SK-N-MC (cell line): ENCODE measurements at places on chromosomes 16 and 17.

DNA sequence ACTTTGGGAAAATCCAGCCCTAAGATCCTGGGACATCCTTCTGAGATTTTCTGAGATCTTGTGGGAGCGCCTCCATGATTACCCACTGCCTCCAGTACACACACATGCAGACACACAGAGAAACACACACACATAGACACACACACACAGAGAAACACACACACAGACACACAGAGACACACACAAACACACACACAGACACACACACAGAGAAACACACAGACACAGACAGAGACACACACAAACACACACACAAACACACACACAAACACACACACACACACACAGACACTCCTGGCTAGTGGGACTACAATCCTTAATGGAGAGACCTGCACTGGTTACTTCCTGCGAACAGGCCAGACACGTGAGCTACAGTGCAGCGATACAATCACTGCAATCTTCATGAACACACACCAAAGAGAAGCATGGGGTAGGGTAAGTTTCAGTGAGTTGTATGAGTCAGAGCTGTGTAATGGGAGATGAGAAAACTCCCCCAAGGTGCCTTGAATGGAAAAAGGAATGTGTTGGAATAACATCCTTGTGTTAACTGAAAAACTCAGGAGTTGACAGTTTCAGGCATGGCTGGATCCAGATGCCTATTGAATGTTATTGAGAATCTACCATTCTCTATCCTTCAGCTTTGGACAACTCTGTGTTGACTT is 79.5 kb downstream of the SLC6A2 start:
- no peak for DNase-seq

DNA sequence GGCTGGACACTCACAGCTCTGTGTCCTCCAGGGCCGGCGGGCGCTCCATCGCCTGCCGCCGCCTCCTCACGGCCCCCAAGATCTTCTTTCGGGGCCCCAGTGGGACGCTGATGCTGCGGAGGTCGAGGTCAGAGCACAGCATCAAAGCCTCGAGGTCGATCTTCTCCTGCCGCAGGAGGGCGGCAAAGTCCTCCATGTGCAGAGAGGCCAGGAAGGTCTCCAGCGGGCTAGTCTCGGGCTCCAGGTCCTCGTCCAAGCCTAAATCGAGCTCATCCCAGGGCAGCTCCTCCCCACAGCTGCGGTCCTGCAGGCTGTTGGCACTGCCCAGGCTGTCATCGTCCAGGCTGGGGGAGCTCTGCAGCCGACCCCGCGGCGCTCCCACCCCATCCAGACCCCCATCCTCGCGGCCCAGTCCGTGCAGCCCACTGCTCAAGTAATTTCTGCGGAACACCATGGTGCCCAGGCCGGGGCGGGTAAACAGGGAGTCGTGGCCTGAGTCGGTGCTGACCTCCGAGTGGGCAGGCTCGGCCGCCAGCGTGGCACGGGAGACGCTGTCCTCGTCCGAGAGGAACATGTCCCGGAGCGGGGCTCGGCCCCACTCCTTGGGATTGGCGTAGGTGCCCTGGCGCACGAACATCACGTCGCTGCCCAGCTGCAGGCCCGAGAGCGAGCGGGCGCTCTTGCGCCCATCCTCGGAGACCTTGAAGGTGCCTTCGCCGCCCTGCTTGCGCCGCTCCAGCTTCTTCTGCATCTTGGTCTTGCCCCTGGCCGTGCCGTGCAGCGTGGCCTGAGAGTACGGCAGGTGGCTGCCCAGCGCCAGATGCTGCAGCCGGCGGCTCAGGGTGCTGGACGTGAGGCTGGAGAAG is 3.4 kb downstream of the USH1G start:
- DNase-seq: no peak

- DNase-seq: no peak
Observed at GRCh38 chr17:59844884-59845594, 47.7 kb downstream of the TUBD1 start.

DNA sequence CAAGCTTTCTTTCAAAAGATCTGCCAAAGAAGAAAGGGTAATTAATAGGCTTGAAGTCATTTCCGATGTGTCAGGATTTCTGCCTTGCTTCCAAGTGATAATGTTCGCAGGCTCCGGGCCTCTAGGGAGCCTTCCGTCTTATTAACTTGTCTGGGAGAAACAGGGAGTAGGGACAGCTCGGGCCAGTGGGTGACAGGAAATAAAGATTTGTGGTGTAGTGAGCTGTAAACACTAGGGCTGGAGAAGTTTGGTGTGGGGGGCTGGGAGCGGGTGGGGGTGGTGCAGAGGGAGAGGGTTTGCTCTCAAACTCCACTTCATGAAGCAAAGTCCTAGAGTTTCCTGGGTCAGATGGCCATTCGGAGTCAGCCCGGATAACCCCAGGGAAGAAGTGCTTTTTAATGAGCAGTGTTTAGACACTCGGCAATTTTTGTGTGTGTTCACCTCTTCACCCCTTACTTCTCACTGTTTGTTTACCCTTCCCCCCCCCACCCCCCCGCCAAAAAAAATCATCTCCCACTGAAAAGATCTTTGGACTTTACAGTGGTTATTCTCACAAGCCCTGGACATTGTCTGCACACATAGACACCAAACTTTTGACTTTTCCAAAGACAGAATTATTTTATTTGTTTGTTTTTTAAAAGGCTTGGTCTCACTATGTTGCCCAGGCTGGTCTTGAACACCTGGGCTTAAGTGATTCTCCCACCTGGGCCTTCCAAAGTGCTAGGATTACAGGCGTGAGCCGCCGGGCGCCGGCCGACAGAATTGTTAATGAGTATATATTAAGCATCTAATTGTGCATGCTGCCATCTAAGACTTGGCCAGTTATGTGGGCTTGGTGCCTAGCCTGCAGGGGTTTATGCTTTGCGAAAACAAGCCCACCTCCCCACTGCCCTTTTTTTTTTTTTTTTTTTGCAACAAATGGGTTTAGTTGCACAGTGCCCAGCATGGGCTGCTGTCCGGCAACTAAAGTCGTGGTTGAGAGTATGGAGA is 196.4 kb downstream of the CCDC182 start:
- DNase-seq: no peak

- no peak for DNase-seq
Observed at GRCh38 chr17:19538095-19539039, 4.7 kb downstream of the SLC47A1 start.

- DNase-seq: no peak
Observed at GRCh38 chr17:27982688-27983087, 59.8 kb upstream of the NLK start.

DNA sequence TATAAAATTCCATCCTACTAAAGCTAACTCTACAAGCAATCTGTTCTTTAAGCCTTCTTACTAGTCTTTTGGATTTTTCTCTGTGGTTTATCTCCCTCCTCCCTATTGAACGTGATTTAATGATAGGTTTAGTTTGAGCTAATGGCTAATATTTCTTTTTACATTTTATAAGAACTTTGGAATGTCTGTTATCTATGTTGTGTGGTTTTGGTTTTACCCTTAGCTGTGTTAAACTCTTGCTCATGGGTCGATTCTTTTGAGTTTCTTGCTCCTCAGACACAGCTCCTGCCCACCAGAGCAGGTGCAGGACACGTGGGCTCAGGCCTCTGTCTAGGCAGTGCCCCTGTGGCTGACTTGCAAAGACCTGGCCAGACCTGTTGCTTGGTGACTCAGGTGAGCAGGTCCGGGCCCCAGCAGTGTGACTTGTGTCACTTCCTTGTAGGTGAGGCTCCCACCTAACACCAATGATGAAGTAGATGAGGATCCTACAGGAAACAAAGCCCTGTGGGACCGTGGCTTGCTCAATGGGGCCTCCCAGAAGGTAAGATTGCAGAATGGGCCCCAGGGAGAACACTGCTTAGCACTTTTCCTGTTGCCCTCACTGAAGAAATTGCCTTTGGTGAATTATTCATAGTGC is 45.1 kb downstream of the SF3B3 start:
- no peak for DNase-seq

- DNase-seq: no peak
Observed at GRCh38 chr16:19607616-19608280, 52.2 kb downstream of the VPS35L start.

DNA sequence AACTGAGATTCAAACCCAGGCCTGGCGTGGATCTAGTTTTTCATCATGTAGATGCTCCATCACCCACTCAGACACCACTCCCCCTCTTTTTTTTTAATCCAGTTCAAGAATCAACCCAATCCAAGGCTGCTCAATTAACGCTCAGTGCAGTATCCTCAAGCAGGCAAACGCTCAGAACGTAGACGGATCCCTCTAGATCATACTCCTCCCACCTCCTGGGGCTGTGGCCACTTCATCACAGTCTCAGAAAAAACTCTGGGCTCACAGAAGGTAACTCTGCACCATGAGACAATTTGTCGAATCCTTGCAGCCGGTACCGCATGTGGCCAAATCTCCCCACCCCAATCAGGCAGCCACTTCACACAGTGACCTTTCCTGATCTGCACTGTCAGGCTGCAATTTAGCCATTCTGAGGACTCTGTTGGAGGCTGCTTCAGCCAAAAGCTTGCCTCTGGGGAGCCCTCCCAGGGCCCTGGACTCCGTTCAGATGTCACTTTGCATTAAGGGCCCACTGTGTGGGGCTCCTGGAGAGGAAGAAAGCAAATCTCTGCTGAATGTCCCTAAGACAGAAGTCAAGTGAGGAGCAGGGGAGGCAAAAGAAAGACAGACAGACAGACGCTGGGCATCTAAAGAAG is 183.5 kb downstream of the XYLT1 start:
- no peak for DNase-seq

GRCh38 chr16:68290450-68290849 is 20.3 kb downstream of the SLC7A6OS start:
- DNase-seq: no peak

DNA sequence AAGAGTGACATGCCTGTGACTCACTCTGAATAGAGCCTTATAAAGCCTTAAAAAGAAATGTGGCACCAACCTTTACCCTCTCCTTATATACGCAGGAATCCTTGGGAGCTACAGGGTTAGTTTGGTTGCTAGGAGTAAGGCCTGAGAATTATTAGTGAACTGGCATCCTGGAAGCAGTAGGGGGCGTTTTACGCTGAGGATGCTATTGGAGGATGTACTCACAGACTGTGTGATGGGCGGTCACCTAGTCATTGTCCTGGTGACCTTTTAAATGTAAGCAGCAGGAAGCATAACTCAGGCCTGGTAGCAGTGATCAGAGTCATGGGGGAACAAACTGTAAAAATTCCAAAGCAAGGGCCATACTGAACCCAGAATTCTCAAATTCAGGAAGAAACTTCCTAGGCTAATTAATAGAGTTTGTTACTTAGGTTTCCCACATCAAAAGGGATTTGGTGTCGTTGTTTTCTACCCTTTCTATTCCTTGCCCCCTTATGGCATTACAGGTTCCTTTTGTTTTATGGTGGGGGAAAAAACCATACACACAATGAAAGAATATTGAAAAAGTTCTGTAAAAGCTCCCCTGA is 153.8 kb downstream of the SNX11 start:
- no peak for DNase-seq

DNA sequence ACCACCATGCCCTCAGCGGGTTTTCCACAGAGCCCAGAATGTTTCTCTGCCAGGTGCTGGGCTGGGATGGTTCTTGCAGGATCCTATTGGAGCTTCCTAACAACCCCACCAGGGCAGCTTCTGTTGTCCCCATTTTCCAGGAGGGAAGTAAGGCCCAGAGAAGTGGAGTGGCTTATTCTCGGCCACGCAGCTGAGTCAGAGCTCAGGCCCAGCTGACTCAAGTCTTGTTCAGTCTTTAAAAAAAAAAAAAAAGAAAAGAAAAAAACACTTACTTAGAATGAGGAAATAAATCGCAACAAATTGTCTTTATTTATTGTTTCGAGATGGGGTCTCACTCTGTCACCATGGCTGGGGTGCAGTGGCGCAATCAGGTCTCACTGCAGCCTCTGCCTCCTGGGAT is 413.0 kb downstream of the CPPED1 start:
- no peak for DNase-seq

DNA sequence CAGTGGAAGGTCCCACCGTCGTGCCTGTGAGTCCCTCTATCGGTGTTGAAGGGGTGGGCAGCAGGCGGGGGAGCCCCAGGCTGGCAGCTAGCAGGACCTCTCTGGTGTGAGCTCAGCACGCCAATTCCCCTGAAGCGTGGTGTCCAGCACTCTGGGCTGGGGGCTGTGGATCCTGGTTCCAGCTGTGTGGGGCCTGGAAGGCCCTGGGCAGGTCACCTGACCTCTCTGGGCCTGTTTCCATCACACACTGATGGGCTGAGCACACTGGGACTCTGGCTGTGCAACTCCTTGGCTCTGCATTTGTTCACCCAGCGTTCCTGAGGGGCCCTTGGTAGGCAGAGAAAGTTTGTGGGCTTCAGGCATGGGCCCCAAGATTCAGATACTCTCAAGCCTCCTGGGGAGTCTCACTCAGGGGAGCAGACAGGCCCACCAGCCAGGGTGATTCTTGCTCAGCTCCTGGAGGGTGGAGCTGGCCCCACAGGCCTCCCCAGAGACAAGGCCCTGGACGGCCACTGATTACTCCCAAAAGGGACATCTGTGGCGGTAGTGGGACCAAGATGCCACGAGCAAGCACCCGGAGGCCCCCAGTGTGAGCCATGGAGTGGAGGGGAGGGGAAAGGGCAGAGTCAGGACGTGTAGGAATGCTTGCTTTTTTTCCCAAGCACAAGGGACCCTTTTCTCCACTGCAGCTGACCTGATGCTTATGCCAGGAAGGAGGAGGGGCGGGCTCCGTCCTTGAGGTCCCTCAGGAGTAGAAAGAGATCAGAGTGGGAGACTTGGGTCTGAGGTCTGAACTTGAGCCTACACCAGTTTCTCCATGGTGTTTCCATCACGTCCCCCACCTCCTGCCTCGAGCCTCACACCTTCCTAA is 8.5 kb downstream of the SCGB1C2 start:
- no peak for DNase-seq

- DNase-seq: no peak
Observed at GRCh38 chr16:82440336-82440735, 186.4 kb upstream of the CDH13 start.

DNA sequence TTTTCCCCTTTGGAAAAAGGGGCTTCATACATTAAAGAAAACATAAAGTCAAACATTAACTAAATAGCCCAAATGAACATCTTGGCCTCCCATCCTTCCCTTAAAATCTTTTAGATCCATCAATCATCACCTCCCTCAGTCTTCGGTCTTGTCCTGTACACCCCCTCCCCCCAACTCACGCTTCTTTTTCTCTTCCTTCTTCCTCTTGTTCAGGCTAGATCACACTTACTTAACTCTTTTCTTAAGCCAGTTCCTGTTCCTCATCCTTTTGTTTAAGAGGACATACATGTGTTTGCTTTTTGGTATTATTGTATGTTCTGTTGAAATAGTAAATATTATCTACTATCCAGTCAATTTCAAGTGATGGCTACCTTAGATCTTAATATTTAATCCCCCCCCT is 5.5 kb downstream of the MFSD6L start:
- DNase-seq: no peak

- DNase-seq: no peak
Observed at GRCh38 chr16:2520097-2520783, at the start of gene AMDHD2. TSS of gene AMDHD2 (plus strand) at chr16:2520371. CDS start at chr16:2520459, 88 bp downstream.

DNA sequence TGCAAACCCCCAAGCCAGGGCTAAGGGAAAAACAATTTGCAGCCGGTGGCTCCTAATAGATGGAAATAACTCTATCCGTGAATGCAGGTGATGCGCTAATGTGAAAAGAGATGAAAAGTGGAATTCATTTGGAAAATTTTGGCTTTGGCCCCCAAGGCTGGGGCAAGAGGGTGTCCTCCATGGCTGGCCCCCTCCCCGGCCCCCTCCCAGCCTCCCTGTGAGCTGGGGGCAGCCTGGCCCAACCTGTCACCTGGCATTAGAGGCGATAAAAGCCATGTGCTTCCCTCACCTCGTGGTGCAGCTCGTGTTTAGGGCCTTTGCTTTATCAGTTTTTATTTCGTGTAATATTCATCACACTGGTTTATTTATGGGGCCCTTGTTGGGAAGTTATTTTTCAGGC is 267.2 kb downstream of the ENGASE start:
- no peak for DNase-seq
